ENCODE measurements at places on chromosomes 2 and 18. TPM values are rescaled to one million over a fixed set of nuclear protein-coding genes. Genes with fewer than 3 reads are reported as not detected.
A peak's percentile ranks its signal among the peaks of the same experiment; 100 is the strongest.

Gene ASB18
- total RNA-seq = 0.78 TPM

Gene SULT1C4
- 6.6 TPM for total RNA-seq

Gene SCYGR4
- not detected for total RNA-seq

Gene PROKR1
- 2.0 TPM for total RNA-seq

GRCh38 chr18:41268271-41268670 lies 686.8 kb upstream of the PIK3C3 start:
- DNase-seq = no peak

GRCh38 chr2:156703642-156704041 lies 267.5 kb downstream of the GPD2 start:
- DNase-seq = no peak

DNA sequence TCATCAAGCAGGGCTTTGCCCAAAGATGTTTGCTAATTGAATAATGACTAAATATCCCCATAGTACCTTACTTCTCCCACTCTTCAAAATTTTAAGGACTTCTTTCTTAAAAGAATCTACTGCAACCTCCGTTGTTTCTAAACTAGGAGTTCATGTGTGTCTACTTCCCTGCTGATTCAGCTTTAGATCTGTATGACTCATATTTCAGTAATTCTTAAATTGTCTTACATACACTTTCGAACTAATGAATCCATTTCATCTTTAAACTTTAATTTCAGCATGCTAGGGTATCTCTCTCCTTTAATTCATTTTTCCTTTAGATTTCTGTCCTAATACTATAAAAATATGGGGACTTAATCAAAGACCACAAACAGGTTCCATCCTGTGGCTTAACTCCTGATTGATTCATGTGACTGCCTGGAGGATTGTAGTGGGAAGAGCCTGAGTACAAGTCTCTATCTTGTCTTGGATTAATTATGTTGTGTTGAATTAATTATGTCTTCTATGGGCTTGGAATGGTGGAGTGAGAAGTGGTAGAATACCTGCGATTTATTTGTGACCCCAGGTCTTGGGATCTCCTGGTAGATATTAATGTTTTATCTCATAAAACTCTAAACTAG lies 24.9 kb upstream of the COL5A2 start:
- no peak for DNase-seq

GRCh38 chr18:38459131-38459994 lies 893.8 kb upstream of the CELF4 start:
- DNase-seq = peak; percentile 16

DNA sequence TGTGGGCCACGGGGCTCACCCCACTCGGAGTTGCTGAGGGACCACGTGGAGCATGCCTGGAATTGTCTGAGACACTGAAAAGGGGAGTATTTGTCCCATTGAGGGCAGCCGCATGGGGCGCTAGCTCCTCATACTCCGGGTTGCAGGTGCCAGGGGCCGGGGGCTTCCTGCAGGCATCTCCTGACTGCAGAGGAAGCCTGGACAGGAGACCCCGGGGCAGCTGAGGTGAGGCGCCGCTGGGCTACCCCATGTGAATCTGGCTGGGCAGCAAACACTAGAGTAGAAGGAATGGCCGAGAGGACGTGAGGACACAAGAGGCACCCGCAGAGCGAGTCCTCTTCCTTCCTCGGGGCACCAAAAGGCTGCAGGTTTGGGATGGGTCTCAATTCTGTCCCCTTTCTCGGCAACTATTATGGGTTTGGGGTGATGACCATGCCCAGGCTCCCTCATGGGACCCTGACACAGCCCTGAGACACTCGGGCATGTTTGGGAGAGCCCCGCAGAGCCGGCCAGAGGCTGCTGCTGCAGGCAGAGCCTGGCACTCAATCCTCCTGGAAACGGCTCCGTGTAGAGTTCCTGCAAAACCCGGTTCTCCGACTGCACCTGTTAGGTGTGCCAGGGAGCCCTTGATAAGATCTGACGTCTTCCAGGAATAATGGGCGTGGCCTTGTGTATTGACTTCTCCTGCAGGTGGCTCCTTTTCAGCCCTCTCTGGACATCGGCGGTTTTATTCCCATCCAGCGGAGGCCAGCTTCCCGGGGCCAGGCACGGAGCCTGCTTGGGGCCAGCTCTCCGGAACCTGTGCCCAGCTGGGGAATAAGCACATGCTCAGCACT lies 77.0 kb downstream of the CTIF start:
- DNase-seq = no peak

- DNase-seq = no peak
These were observed 333.4 kb upstream of the KCNH7 start for GRCh38 chr2:163171786-163172530.
